ENCODE measurements at places on chromosomes 7 and 10.

DNA sequence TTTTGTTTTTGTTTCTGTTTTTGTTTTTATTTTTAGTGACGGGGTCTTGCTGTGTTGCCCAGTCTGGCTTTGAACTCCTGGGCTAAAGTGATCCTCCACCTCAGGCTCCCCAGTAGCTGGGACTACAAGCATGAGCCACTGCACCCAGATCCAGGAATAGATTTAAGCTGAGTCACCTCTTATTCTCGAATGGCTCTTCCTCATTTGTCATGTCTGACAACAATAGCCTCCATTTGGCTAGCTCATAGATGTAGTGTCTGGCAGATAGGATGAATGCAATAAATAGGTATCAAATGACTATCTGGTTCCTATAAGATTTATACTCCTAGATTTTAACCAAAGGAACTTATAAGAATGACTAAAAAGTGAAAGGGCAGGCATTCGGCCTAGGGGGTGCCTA is 172.9 kb downstream of the TMEM26 start:
- no peak for DNase-seq
- no peaks in the 10 kb centered on the region for H3K27me3 ChIP-seq
- no peak overlapping the region for H3K27ac ChIP-seq
- H3K4me3 ChIP-seq, result no peak overlapping the region
- H3K4me1 ChIP-seq, result no peaks in the 10 kb centered on the region
- H3K36me3 ChIP-seq, result no peaks in the 10 kb centered on the region

GRCh38 chr10:24501056-24501711 is 222.5 kb downstream of the ARHGAP21 start:
- no peak overlapping the region for H3K27ac ChIP-seq
- H3K36me3 ChIP-seq, result no peaks in the 10 kb centered on the region
- H3K27me3 ChIP-seq, result no peaks in the 10 kb centered on the region
- H3K4me1 ChIP-seq, result 0 out of 2 replicates have a peak, but pooled peaks cover 5% of the 10 kb centered on the region

DNA sequence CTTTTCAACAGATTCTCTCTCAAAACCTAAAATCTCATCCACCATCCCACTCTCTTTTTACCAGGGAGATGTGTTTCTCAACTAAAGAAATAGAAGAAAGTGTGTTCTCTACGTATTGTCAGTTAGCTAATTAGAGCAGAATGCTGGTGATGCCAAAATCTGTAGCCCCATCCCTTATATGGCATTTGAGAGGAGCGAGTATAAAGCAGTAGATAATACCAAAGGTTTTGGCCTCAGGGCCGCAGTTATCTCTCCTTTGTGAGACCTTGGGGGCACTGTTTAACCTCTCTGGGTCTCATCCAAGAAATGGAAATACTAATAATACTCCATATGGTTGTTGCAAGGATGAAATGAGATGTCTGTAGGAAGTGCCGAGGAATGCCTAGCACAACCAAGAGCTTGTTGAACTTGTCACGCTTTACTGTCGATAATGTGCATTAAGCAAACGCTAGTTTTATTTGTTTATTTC is 456 bp upstream of the DLD start:
- peaks cover 10% of the 10 kb centered on the region for H3K4me1 ChIP-seq
- peak overlapping the region; percentile 79 for H3K4me3 ChIP-seq
- DNase-seq, result peak; percentile 31
- peaks cover 8% of the 10 kb centered on the region for H3K36me3 ChIP-seq

GRCh38 chr10:127259347-127259746 is 63.0 kb upstream of the INSYN2A start:
- DNase-seq, result no peak
- no peaks in the 10 kb centered on the region for H3K36me3 ChIP-seq
- H3K27ac ChIP-seq, result no peak overlapping the region
- no peak overlapping the region for H3K4me3 ChIP-seq

DNA sequence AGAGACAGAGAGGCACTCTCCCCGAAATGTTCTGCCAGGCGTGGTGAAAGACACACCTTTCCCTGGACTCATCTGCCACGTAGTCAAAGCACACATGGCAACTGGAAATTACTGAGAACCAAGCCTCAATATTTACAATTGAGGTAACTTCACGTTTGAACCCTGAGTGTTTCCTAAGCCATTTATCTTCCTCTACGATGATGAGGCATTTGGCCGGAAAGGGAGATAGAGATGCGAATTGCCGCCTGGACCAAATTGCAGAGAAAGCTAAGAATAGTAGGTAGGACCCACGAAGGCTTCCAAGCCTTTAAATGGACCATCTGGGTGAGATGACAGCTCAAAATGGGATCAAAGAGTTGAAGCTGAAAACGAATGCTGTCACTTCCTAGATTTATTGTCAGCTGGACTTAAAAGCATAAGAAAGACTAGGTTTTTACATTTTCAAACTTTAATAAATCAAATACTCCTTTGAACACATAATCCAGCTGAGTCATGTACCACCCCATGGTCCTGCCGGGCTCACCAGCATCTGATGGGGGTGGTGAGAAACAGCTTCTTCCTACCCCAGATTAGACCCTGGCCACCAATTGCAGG is 135.6 kb upstream of the LYZL2 start:
- H3K36me3 ChIP-seq, result no peaks in the 10 kb centered on the region
- no peaks in the 10 kb centered on the region for H3K27me3 ChIP-seq
- no peaks in the 10 kb centered on the region for H3K4me1 ChIP-seq
- no peak overlapping the region for H3K27ac ChIP-seq

DNA sequence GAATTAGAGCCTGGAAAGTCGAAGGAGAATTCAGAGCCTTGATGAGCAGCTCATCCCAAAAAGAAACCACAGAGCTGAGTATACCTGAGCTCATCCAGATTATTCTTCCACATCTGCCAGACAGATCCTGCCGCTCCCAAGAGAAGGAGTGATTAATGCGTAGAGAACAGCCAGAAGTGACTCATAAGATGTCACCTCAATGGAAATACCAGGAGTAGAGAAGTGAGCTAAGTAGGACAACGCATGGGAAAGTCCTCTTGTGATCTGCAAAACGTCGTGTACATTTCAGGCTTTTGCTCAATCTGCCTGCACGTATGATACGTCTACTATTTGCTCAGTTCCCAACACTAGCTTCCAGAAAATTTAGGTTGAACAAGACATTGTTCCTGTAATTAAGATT is 230.5 kb upstream of the AUTS2 start:
- no peaks in the 10 kb centered on the region for H3K4me1 ChIP-seq
- no peak overlapping the region for H3K4me3 ChIP-seq
- H3K36me3 ChIP-seq, result no peaks in the 10 kb centered on the region
- H3K27me3 ChIP-seq, result no peaks in the 10 kb centered on the region
- no peak overlapping the region for H3K27ac ChIP-seq

- no peaks in the 10 kb centered on the region for H3K4me1 ChIP-seq
- H3K27ac ChIP-seq, result no peak overlapping the region
- H3K4me3 ChIP-seq, result no peak overlapping the region
Measured at GRCh38 chr7:116616555-116617059, 55.4 kb upstream of the MET start.

- no peak for DNase-seq
- H3K4me1 ChIP-seq, result no peaks in the 10 kb centered on the region
- no peak overlapping the region for H3K27ac ChIP-seq
- H3K27me3 ChIP-seq, result no peaks in the 10 kb centered on the region
Measured at GRCh38 chr7:39269034-39269433, 291.3 kb downstream of the POU6F2 start.

DNA sequence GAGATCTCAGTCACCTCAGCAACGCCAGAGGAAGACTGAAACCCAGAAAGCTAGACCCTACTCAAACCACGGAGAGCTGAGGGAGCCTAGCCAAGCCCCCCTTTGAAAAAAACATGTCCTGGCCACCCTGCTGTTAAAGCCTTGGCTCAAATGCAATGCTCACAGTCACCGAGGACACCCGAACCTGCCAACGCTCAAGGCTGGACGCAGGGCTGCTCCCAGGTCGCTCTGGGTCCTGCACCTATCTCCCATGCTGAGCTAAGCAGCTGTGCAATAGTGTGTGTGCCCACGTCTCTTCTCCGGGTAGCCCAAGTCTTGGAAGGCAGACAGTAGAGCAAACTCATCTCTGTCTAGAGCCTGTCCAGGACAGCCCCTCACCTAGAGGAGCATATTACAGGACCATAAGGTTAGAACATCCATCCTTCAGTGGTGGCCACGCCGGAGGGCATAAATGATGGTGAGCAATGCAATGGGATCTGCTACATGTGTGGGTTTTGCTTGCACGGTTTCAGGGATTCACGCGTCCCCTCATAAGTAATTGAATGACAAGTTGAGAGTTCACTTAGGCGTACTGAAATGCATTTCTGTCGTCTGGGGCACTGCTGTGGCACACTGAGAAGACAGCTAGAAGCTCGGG is 94.2 kb upstream of the DDC start:
- H3K27me3 ChIP-seq, result no peaks in the 10 kb centered on the region
- H3K4me1 ChIP-seq, result peaks cover 80% of the 10 kb centered on the region
- no peak overlapping the region for H3K4me3 ChIP-seq
- no peak overlapping the region for H3K27ac ChIP-seq

GRCh38 chr7:114487174-114487573 is 72.6 kb downstream of the FOXP2 start:
- no peaks in the 10 kb centered on the region for H3K4me1 ChIP-seq
- H3K27ac ChIP-seq, result no peak overlapping the region
- H3K36me3 ChIP-seq, result no peaks in the 10 kb centered on the region
- H3K4me3 ChIP-seq, result no peak overlapping the region
- DNase-seq, result no peak

- no peaks in the 10 kb centered on the region for H3K36me3 ChIP-seq
- H3K27me3 ChIP-seq, result no peaks in the 10 kb centered on the region
- no peak overlapping the region for H3K27ac ChIP-seq
- H3K4me3 ChIP-seq, result no peak overlapping the region
- no peak for DNase-seq
Measured at GRCh38 chr10:29636178-29636577, 1.4 kb upstream of the SVIL start.

GRCh38 chr10:61901829-61902444 is 438 bp downstream of the ARID5B start:
- H3K27ac ChIP-seq, result peak overlapping the region; percentile 98
- H3K4me3 ChIP-seq, result peak overlapping the region; percentile 74
- H3K27me3 ChIP-seq, result no peaks in the 10 kb centered on the region
- peaks cover 25% of the 10 kb centered on the region for H3K4me1 ChIP-seq
- DNase-seq, result peak; percentile 44

- peak overlapping the region; percentile 81 for H3K4me3 ChIP-seq
- H3K27ac ChIP-seq, result no peak overlapping the region
- H3K4me1 ChIP-seq, result 0 out of 2 replicates have a peak, but pooled peaks cover 5% of the 10 kb centered on the region
- DNase-seq, result no peak
Measured at GRCh38 chr7:1531263-1531978, 919 bp downstream of the MAFK start.

- H3K27ac ChIP-seq, result no peak overlapping the region
- H3K36me3 ChIP-seq, result no peaks in the 10 kb centered on the region
- no peaks in the 10 kb centered on the region for H3K4me1 ChIP-seq
- DNase-seq, result no peak
- H3K27me3 ChIP-seq, result no peaks in the 10 kb centered on the region
Measured at GRCh38 chr10:129968020-129968852, 4.2 kb upstream of the EBF3 start.

- H3K4me3 ChIP-seq, result no peak overlapping the region
- no peaks in the 10 kb centered on the region for H3K4me1 ChIP-seq
- H3K27me3 ChIP-seq, result no peaks in the 10 kb centered on the region
Measured at GRCh38 chr10:3797750-3798149, 12.7 kb upstream of the KLF6 start.

- no peak for DNase-seq
- H3K27ac ChIP-seq, result no peak overlapping the region
- no peaks in the 10 kb centered on the region for H3K36me3 ChIP-seq
- H3K4me1 ChIP-seq, result 0 out of 2 replicates have a peak, but pooled peaks cover 3% of the 10 kb centered on the region
Measured at GRCh38 chr7:47531584-47532492, 50.1 kb downstream of the TNS3 start.

DNA sequence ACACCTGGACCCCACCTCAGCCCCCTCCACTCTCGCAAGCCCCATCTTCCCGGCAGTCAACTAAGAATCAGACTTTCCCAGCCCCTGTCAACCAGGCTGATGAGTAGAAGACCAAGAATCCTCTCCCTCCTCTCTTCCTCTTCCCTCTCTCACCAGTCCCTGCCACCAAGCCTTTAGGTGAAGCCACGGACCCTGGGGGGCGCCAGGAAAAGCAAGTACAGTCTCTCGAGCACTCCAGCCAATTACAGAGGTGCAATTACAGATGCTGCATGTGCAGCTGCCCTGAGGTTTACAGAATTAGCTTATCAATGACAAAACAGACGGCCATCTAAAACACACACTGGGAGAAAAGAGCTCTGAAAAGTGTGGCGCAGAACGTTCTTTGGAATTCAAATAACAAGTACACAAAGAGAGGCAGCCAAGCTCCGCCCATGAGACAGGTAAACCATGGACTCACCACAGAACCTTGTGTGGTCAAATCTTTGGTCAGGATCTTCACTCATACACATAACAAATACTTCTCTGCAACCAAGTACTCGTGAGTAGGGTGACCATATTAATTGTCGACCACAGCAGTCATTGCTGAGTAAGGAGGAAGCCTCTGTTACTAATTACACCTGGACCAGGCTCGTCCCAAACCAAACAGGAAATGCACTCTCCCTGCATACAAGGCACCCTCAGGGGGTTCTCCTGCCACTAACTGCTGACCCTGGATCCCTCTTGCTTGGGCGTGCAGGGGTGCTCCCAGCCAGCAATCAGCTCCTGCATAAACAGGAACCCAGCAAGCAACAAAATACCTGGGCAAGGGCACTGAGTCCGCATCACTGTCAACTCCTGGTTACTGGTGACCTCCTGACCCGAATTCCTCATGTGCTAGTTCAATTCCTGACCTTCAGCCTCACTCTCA is 189.2 kb downstream of the FAM107B start:
- H3K4me3 ChIP-seq, result no peak overlapping the region
- DNase-seq, result peak; percentile 27
- no peaks in the 10 kb centered on the region for H3K27me3 ChIP-seq
- H3K27ac ChIP-seq, result peak overlapping the region; percentile 15

DNA sequence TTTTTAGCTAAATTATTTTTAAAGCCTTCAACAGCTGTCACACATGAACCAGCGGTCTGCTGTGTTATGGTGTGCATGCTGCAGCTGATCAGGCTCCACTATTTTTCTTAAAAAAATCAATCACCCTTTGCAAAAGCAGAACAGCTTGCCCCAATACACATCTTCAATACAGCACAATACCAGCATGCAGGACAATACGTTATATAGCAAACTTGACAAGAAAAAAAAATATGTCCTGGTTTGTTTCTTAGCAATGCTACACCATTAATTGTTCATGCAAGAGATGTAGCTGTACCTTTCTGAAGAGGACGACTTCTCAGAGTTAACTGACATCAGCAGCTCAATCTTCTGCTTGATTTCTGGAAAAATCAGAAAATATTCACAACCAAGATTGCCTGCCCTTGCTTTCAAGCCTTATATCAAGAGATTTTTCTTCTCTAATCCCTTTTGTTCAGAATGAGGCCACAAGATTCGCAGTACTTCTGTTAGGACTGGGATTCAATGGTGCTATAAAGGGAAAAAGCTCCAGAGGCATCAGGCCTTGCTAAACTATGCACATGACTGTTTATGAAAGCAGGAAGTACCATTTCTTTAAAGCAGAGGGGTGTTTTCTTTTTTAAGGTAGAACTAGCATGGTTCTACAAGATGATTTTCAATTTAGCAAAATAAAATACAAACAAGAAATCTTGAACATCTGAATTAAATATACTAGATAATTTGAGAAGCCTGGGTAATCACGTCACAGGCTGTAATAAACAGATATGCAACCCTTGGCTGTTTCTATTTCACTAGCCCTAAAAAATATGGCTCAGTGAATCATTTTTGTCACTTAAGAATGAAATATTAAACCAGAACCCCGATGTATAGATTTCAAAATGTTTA is 120.0 kb downstream of the SRPK2 start:
- peaks cover 13% of the 10 kb centered on the region for H3K4me1 ChIP-seq
- H3K27me3 ChIP-seq, result no peaks in the 10 kb centered on the region
- peak overlapping the region; percentile 61 for H3K4me3 ChIP-seq
- H3K27ac ChIP-seq, result peak overlapping the region; percentile 59

GRCh38 chr10:114282526-114282925 is 43.5 kb downstream of the VWA2 start:
- no peak for DNase-seq
- no peak overlapping the region for H3K27ac ChIP-seq
- H3K27me3 ChIP-seq, result no peaks in the 10 kb centered on the region
- no peaks in the 10 kb centered on the region for H3K36me3 ChIP-seq
- no peaks in the 10 kb centered on the region for H3K4me1 ChIP-seq

Measured in MM.1S (cell line).